Fibroblast of skin of left quadriceps (primary cell): ENCODE measurements at places on chromosomes 12 and 14.
A peak's percentile ranks its signal among the peaks of the same experiment; 100 is the strongest.

GRCh38 chr14:95533391-95533821 lies 1.4 kb upstream of the GLRX5 start:
- no peak for DNase-seq

GRCh38 chr14:35992816-35993683 lies 166.9 kb downstream of the BRMS1L start:
- DNase-seq: no peak

- DNase-seq: no peak
Observed at GRCh38 chr12:43294916-43295315, 257.1 kb downstream of the ADAMTS20 start.

- no peak for DNase-seq
Observed at GRCh38 chr12:12718381-12718759, 1.2 kb downstream of the CDKN1B start.

DNA sequence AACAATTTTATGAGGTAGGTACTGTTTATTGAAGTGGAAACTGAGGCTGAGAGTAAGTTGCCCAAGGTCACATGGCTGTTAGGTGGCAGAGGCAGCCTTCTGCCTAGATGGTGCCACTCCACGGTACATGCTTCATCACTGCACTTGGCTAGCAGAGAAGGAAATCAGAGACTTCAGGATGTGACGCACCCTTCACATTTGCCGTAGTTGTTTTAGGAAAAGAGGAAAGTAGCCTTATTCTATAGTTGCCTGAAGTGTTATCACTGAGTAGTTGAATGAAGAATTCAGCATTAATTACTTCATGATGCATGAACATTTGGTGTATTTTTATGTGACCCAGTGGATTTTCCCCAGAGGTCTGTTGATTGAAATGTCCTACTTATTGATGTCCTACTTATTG lies 55.7 kb downstream of the ERC1 start:
- DNase-seq: no peak

DNA sequence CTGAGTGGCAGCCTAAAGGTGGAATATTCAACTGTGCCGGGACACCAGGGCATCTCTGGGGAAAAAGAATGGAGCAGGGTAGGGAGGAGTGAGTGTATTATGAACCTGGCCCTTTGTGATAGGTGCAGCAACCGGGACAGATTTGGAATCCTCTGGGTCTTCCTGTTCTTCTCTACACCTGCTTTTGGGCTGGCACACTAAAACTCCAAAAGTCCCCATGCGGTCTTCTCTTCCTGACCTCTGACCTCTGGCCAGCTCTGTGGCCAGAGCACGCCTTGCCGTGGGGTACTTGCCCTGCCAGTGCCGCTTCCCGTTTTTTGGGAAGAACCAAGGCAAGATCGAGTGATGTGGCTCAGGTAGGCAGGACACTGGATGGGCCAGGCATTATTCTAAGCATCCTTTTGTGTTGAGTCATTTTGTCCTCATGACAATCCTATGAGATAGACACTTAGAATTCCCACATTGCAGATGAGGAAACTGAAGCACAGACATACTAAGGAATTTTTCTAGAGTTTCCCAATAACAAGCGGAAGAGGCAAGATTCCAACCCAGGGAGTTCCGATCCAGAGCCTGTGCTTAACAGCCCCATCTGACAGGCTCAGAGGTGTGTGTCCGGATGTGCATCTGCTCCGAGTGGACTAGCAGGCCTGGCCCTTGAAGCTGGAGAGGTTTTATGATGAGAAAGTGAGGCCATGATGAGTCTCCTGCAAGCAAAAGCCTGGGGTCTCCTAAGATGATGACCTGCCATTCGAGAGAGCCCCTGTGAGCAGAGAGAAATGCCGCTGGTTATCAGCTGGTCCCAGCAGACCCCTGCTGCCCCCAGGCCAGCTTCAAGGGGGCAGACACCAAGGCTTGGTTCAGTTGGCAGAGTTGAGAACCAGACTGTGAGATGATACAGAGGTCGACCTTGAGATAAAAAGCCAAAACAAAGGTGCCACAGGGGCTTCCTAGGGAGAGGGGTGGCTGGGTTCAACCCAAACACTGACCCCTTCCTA lies 67.9 kb upstream of the ESRRB start:
- DNase-seq: no peak

DNA sequence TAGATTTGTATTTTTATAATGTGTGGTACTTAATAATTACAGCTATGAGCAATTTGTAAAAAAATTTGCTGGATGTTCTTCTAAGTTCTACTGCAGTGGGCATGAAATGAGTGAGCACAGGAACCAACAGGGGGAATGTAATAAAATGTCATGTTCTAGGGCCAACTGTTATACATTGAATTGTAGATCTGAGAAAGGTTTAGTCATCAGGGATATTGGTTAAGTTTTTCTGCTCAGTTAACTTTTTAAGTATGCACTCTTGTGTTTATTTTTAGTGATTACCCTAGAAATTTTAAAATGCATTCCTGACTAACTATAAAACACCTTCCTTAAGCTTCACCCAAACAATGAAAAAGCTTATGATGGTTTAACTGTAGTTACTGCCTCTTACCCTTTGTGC lies 101.8 kb downstream of the CAND1 start:
- DNase-seq: no peak

DNA sequence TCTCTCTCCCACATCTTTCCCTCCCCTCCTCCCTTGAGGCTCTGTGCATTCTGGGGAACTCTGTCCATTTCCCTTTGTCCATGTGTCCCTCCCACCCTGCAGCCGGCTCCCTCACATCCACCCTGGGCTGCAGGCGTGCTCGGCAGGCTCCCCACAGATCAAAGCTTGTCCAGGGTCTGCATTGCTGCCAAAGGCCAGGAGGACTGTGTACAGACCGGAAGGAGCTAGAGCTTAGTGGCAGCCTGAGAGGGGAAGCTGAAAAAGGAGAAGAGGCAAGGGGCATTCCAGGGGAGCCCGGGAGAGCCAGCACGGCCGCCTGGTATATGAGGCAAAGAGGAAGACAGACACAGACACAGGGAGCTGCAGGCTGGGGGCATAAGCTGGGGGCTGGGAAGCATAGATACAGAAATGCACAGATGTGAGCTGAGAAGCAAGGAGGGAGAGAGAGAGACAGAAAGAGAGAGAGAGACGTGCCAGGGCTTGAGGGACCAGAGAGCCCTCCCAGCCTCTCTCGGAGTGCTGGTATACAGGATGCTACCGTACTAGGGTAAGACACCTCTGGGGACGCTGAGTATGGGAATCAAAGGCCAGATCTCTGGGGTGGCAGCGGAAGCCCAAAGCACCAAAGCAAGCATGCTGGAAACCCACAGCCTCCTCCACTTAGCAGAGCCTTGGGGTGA lies 3.3 kb downstream of the CD4 start:
- DNase-seq: no peak

DNA sequence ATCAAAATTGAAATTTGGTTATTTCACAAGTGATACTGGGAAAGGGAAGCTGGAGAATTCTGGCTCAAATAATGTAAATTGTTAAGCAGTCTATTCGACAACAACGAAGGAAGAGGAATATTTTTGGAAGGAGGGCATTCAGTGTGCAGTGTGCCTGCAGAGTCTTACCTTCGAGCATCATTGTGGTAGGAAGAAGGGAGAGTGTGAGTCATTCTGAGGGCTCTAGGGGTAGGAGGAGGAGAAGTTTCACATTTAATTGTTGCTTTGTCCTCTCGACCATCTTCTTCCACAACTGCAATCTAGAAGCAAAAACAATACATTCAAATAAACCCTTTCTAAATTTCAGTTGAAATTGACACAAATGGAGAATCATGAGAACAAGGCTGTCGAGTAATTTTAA lies 263.0 kb downstream of the ACSS3 start:
- DNase-seq: no peak

GRCh38 chr14:94054401-94054800 lies 26.6 kb downstream of the DDX24 start:
- DNase-seq: no peak

GRCh38 chr12:58931518-58931917 lies 11.2 kb upstream of the LRIG3 start:
- no peak for DNase-seq

GRCh38 chr14:69270795-69271708 lies 11.1 kb downstream of the GALNT16 start:
- DNase-seq: no peak

DNA sequence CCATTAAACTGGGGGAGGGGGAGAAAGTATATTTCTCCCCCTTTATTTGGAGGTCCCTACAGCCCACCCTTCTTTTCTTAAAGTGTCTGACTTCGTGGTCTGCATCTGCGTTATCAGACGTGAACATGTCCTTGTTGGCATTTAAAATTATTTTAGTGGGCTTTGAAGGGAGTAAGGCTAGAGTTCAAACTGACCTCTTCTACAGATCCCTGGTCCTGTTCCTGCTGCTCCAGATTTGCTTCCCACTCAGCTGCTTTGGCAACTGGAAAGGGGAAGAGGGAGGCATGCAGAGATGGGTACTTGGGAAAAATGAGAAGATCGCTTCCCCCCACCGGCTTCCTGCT lies 611 bp upstream of the SIX6 start:
- no peak for DNase-seq

DNA sequence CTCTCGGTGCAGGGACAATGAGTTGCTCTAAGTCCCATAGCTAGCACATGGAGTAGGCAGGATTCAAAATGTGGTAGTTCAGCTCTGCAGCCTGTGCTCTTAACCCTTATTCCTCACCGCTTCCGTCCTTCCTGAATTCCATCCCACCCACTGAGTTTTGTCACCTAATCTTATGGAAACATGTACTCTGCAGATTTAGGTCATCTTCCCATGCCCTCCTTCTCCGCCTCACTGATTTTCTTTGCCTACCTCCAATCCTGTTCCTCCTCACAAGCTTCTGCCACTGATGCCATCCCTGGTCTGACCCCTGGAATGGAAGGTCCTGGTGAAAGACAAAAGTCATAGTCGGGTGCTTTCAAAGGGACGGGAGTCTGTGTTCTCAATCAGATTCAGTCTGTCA lies 46.5 kb upstream of the ABCC9 start:
- no peak for DNase-seq

DNA sequence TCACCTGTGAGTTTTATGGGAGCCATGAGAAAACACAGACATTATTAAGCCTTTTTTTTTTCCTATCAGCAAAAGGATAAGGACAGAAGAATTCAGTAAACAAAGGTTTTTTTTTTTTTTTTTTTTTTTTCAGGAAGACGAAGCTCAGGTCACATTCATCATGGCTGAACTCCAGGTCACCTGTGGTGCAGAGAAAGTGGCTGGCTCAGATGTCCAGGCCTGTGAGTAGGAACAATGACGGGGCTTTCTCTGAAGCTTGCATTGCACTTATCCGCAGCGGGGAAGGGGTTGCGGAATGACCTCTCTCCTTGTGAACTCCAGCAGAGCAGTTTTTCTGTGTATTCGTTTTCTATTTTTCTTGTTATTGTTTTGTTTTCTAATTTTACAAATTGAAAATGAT lies 759.6 kb upstream of the TMEM132C start:
- DNase-seq: no peak

GRCh38 chr12:74957231-74957630 lies 252.4 kb downstream of the KCNC2 start:
- no peak for DNase-seq

DNA sequence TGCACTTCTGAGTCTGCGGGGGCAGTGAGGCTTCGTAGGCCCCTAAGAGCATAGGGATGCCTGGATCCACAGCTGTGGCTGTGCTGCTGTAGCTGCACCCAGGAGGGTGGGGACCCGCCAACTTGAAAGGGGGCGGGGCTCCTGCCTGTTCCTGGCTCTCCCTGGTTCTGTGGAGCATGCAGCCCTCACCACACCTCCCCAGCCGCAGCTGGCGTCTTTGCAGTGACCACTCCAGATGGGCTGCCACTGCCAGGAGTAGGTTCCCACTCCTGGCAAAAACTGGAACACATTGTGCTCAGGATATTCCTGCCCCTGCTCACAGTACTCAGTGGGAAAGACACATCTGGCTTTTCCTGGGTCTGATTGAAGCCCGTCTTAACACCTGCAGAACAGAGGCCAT lies 35.8 kb downstream of the TIMELESS start:
- DNase-seq: no peak

DNA sequence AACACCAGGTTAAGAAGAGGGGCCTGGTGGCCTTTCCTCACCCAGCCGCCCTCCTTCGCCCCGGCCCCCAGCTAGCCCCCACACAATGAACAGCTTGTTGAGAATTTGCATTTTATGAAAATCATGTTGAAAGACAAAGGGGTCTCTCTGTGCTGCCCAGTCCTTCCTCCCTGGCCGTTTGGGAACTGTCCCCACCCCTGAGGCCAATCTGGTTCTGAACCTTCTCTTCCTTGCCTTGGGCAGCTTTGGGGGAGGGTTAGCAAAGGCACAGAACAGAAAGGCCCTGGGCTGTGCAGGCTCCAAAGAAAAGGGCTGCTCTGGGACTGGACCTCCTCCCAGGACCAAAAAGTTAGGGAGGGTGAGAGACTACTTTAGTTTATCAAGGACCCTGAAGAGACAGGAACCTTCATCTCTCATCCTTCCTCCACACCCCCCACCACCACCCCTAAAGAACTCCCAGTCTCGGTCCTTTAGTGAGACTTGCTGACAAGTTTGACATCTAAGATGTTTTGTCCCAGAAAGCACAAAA lies 1.3 kb downstream of the TAMALIN start:
- no peak for DNase-seq

DNA sequence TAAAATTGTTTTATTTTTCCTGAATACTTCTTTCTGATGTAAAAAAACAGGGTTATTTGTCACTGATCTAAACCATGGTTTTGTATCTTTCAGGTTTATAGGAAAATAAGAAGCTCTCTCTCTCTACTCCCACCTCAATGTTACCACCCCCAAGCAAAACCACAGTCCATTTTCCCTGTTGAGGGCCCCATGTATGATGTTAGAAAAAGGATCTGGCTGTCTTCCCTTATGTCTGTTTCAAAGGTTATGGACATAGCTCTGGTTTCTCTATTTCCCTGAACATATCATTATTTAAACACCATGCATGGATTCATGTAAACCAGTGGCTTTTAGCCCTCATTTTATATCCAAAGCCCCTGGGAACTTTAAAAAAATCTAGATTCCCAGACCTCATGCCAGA lies 649.0 kb upstream of the TBX3 start:
- DNase-seq: no peak

DNA sequence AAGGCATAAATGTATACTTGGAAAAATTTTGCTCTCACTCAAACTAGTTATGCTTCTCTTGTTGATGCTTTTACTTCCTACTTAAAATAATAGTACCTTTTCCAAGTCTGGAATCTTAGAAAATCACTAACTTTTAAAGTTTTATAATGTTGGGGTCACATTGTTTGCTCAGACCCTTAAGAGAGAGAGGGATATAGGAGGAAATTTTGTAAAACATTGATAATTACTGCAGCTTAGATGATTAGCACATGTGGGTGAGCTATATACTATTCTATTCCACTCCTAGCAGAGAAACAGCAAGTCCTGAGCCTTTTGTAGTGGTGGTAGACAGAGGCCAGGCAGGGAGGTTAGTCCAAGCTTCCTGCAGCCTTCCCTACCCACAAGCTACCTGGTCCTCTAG lies 13.4 kb downstream of the EID3 start:
- no peak for DNase-seq

DNA sequence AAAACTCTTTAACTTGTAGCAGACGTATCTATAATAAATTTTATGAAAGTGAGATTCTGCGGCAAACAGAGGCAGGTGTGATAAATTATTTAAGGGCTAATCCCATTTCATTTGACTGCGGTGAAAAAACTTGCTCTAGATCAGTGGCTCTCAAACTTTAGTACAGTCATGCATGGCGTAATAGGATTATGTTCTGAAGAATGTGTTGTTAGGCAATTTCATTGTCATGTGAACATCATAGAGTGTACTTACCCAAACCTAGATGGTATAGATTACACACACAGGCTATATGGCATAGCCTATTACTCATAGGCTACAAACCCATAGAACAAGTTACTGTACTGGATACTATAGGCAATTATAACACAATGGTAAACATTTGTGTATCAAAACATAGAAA lies 83.7 kb downstream of the HEATR5A start:
- peak; percentile 34 for DNase-seq
